Endothelial cell (in vitro differentiated cells): ENCODE measurements at places on chromosomes 11 and 22.

DNA sequence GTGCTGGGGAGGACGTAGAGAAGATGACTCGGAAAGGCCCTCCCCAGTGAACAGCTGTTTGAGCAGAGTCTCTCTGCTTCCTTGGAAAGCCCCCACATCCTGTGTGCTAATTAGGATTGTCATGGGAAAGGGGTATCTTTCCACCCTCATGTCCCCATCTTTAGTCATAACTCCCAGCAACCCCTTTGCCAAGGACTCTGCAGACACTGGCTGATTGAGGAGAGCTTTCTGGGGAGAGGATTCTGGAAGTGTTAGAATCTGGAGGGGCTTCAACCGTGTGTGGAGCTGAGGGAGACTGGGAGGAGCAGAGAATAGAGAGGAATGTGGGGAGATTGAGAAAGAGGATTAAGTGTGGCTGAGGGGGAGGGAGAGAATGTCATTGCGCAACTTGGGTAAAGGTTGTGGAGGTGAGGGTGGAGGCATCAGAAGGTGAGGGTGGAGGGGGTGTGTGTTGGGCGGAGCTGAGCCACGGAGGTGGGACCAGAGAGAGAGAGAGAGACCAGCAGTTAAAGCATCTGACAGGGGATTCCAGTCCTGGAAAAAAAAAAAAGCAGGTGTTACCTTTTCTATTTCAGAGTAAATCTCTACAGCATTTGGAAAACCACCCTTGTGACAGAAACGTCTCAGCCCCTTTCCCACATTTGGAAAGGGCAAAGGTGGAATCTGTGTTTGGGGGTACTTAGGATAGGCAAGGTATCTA is 2.2 kb downstream of the DTX4 start:
- no peak for DNase-seq

DNA sequence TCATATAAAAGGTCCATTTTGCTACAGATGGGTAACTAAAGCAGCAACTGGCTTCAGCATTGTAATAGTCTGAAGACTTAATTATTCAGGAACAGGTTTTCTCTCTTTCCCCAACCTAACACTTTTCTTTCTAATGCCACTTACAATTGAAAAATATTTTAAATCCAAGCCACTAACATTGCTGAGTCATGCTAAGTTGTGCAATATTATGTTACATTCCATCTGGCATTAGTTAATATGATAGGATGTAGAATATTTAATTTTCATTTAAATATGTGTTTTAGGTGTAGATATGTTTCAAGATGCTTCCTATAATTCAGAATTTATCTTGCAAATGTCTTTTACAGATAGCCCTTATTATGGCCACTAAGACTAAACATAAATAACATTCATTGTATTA is 98.6 kb downstream of the KIF18A start:
- DNase-seq = no peak

DNA sequence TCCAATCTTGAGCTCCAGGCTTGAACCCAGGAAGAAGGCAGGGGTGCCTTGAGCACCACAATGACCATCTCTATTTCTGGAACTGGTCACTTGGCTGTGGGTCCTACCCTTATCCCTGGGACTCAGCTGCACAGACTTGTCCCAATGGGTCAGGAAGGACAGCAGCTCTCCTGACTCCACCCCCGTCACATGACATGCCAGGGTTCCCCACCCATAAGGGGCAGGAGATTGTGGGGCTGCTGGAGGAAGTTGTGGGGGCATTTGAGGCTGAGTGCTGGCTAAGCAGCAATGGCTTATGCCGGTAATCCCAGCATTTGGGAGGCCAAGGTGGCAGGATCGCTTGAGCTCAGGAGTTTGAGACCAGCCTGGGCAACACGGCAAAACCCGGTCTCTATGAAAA is 56.2 kb downstream of the NFAM1 start:
- no peak for DNase-seq

- no peak for DNase-seq
Observed at GRCh38 chr11:44596525-44597276, 31.2 kb downstream of the CD82 start.

- no peak for DNase-seq
Observed at GRCh38 chr11:82267186-82267585, 466.5 kb downstream of the FAM181B start.

GRCh38 chr11:114132417-114132816 is 72.9 kb downstream of the ZBTB16 start:
- no peak for DNase-seq

- DNase-seq = no peak
Observed at GRCh38 chr11:62614275-62614674, 1.2 kb downstream of the ROM1 start.

GRCh38 chr11:12842933-12843636 is 166.0 kb upstream of the RASSF10 start:
- DNase-seq = peak; percentile 35

DNA sequence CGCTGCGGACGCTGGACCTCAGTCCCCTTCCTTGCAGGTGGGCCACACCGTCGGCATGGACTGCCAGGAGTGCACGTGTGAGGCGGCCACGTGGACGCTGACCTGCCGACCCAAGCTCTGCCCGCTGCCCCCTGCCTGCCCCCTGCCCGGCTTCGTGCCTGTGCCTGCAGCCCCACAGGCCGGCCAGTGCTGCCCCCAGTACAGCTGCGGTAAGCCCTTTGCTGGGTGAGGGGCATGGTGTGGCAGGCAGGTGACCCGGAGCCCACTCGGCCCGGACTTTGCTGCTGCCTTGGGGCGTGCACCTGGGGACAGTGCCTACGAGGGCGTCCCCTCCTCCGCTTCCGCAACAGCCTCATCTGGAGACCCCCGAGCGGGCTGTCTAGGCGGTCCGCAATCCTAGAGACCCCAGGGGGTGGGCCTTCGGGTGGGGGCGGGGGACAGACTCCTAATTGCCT is 25.4 kb upstream of the MUC5B start:
- no peak for DNase-seq

DNA sequence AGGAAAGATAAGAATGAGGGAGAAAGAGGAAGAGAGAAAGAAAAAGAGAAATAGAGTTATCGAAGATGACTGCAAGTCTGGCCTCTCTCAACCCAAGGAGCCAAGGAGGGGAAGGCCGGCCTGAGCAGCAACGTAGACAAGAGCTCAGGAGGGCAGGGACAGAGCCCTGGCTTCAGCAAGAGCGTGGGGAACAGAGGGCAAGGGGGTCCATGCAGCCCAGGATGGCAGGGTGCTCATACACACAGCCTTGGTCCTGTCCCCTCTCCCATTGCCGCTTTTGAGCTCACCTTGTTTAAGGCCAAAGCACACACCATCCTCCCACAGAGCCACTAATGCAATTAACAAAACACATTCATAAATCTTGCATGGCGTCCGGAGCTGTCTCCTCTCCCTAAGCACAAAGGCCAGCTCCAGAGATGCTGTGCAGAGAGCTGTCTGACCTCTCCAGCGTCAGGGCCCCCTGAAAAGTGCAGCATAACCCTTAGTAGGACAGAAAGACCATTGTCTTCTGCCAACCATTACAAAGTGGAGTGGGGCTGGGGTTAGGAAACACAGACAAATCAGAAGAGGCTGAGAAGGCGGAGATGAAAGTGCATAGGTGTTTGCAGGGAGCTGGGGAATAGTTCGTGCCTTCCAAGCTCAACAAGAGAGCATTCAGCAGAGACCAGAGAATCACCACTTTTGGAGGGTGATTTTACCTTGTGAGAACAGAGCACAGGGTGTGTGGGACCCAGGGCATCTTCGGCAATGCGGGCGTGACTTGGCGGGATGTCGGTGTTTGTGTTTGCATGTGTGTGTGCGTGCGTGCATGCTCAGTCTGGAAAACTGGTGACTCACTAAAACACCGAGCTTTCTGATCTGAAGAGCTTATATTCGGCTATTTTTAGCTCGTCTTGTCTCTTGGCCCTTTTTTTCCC is 28.2 kb upstream of the JAM3 start:
- no peak for DNase-seq

- DNase-seq = no peak
Observed at GRCh38 chr11:19868871-19869270, 156.2 kb downstream of the NAV2 start.

DNA sequence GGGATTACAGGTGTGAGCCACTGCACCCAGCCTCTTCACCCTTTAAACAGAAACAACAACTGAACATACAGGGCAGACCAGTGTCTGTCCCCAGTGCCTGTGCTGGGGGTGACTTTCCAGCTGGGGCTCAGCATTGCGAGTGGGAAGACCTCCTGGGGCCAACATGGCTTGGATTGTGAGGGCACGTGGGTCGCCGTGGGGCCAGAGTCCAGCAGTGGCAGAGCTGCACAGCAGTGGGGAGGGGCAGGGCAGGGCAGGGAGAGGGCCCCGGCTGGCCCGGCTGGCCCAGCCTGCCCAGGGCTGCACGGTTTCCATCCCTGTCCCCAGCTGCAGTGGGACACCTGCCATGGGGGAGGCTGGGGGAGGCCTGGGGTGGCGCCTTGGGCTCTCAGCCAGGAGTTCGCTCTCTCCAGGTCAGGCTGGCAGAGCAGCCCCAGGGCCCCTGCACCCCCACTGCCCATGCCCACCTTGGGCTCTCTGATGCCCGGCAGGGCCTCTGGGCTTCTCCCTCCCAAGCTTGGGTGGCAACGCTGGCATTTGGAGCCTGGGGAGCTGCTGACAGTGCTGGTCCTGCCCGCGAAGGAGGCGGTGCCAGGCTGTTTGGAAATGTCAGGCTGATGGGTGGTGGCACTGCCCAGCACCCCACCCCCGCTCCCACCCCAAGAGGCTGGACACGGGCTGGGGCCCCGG is 30.5 kb upstream of the CCDC188 start:
- no peak for DNase-seq

DNA sequence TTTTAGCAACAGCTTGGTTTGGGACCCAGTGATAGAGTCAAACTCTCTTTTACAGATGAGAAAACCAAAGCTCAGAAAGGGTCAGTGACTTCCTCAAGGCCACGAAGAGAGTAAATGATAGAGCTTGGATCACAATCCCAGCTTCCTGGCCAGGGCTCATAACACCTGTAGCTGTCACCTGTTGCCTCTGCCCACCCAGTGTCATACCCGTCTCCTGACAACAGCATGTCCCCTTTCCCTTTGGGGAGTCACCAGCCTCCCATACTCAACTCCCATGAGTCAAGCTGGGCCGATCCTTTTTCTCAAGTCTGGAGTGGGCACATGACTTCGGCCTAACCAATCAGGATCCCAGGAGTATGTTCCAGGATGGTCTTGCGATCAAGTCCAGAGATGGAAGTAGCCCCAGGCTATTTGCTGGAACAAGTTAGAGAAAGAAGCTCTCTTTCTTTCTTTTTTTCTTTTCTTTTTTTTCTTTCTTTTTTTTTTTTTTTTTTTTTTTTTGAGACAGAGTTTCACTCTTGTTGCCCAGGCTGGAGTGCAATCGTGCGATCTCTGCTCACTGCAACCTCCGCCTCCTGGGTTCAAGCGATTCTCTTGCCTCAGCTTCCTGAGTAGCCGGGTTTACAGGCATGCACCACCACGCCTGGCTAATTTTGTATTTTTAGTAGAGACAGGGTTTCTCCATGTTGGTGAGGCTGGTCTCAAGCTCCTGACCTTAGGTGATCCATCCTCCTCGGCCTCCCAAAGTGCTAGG is 27.8 kb upstream of the MYH9 start:
- no peak for DNase-seq

DNA sequence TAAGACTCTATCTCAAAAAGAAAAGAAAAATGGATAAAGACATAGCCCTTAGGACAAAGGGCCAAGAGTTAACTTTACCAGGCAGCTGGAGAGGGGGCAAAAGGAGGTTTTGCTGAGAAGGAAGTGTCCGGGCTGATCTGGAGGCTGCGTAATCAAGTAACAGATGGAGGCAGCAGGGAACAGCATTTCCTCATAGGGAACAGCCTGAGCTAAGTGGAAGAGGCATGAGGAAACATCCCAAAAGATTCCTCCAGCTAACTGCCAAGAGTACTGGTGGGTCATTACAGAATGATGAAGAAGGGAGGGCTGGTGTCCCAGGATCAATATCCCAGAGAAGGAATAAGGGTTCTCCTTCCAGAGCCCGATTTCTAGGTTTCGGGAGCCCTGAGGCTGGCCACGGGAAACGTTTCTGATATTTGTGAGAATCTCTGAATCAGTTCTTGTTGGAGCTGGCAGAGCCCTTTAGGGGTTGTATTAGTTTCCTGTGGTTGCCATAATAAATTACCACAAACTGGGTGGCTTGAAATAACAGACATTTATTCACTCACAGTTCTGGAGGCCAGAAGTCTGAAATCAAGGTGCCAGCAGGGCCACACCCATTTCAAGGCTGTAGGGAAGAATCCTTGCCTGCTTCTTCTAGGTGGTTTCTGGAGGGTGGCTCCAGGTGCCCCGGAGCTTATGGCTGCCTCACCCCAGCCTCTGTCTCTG is 21.2 kb downstream of the LIF start:
- no peak for DNase-seq

DNA sequence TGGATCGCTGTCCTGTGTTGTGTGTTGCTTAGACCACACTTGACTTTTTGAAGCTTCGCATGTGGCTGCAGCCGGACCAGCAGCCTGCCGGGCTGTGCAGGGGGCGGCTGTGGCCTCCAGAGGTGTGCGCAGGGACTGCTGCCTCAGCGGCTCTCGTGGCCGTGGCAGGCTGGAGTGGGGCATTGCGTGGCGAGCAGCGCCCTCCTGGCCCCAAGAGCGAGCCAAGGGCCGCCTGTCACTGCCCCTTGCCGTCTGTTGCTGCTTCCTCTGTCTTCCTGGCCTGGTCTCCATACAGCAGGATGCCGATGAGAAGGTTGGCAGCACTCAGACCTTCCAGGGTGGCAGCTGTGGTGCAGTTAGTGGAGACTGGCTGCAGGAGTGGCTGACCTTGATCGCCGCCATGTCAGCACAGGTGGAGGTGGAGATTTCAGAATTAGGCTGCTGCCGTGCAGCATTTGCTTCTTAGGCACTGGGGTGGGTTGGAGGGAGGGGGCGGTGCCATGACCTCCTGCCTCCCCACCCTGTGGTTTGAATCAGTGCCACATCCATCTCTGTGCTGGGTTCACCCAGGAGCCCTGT is 34.0 kb downstream of the MUC6 start:
- no peak for DNase-seq

- DNase-seq = no peak
Observed at GRCh38 chr11:122172352-122173073, 56.5 kb upstream of the BLID start.

- no peak for DNase-seq
Observed at GRCh38 chr11:112751772-112752171, 209.4 kb upstream of the NCAM1 start.

GRCh38 chr11:47207459-47207858 is 7.3 kb upstream of the DDB2 start:
- DNase-seq = no peak

GRCh38 chr11:73145986-73146575 is 4.0 kb upstream of the FCHSD2 start:
- no peak for DNase-seq

- no peak for DNase-seq
Observed at GRCh38 chr11:21810650-21811049, 382.2 kb upstream of the ANO5 start.

GRCh38 chr11:72144807-72145565 is 9.5 kb downstream of the FOLR3 start:
- no peak for DNase-seq

- DNase-seq = no peak
Observed at GRCh38 chr22:39984006-39984405, 10.7 kb upstream of the FAM83F start.
